ENCODE measurements at places on chromosomes 11 and 22.

GRCh38 chr22:24144056-24144777 lies 37.1 kb upstream of the SUSD2 start:
- DNase-seq, result no peak

DNA sequence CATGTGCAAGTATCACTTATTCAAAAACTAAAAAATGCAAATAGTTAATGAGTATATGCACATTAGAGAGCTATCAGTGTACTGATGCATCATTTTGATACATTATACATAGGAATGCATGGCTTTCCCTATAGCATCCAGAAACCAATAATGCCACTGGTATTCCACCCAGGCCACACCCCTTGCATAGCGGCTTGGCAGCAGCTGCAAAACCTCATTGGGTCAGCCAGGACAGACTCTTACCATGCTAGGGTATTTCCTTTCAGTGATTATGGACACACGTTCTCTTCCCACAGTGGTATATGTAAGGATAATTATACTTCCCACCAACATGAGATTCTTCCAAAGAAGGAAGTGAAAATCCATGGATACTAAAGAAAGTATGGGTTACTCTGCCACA lies 145.9 kb upstream of the PITPNB start:
- no peak for DNase-seq

DNA sequence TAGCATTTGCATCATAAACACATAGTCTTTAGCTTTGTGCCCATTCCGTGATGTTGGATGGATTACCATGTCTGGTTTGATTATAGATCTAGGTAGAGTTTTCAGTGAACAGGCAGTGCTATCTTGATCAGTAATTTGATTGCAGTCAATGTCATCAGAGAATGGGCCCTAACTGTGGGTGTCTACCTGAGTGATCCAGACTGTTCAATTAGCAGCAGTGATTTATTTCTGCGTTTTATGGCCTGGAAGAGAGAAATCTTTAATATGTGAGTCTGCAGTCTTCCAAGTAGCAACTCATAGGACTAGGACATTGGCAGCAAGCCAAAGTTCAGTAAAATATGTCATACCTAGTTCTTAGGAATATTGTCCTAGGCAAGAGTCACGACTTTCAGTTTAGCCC lies 80.3 kb downstream of the CASP12 start:
- DNase-seq, result no peak

DNA sequence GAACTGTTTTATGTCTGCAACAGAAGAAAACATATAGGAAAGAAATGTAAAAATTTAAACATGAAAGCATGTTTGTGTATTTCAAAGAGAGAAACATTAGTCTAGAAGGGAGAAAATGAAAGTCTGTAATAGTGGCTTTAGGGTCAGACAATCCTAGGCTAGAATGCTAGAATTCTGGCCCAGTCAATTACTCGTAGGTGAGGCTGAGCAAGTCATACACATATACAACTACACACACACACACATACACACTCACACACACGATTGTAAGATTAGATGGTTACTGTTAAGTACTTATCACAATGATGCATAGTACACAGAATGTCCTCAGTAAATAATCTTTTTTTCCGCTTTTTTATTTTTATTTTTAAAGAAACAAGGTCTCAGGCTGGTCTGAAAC lies 37.7 kb upstream of the PCF11 start:
- no peak for DNase-seq

GRCh38 chr11:18791969-18792628 lies 501 bp upstream of the PTPN5 start:
- DNase-seq, result no peak

Measured in esophagus squamous epithelium (tissue), 5 donors.